ENCODE measurements at places on chromosomes 7 and 10.
A peak's percentile ranks its signal among the peaks of the same experiment; 100 is the strongest.

DNA sequence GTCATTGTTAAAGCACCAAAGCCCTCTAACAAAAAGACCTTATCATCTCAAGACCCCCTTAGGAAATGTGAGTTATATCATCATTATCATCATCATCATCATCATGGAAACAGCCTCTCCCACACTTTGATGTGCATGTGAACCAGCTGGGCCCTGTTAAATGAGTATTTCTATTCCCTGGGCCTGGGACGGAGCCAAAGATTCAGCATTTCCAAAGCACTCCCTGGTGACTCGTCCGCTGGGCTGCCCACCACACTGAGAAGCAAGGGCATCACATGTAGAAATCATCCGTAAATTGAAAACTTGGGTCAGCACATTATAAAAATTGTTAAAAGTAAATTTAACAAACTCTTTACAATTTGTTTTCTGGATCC is 88.6 kb downstream of the PTPRN2 start:
- no peak for DNase-seq

- peak; percentile 69 for DNase-seq
Observed at GRCh38 chr7:98562871-98563495, 54.1 kb upstream of the NPTX2 start.

GRCh38 chr7:52794621-52795020 is 240.8 kb upstream of the POM121L12 start:
- no peak for DNase-seq

DNA sequence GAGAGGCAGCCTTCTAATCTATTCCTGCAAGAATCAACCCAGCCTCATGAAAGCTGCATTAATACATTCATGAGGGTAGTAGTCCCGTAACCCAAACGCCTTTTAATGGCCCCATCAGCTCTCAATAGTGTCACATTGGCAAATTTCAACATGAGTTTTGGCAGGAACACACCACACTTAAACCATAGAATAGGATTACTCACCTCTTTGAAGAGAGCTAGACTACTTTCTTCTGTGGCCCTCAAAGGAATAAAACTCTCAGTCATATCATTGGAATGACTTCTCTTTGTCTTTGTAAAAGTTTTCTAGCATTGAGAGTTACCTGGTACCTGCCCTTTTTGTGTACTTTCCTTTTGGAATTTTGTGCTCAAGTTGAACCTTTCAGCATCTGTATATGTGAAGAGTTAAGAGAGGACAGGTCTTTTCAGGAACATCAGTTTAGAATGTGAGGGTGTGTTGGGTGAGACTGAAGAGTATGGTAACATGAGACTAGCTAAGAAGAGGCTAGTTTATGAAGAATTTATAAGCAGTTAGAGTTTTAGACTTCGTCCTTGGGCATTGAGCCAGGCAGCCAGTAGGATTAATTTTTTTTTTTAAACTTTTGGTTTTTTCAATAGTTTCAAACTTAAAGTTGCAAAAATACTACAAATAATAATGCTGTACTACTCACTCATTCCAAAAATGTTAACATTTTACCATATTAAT is 92.6 kb downstream of the MLLT10 start:
- DNase-seq: no peak

DNA sequence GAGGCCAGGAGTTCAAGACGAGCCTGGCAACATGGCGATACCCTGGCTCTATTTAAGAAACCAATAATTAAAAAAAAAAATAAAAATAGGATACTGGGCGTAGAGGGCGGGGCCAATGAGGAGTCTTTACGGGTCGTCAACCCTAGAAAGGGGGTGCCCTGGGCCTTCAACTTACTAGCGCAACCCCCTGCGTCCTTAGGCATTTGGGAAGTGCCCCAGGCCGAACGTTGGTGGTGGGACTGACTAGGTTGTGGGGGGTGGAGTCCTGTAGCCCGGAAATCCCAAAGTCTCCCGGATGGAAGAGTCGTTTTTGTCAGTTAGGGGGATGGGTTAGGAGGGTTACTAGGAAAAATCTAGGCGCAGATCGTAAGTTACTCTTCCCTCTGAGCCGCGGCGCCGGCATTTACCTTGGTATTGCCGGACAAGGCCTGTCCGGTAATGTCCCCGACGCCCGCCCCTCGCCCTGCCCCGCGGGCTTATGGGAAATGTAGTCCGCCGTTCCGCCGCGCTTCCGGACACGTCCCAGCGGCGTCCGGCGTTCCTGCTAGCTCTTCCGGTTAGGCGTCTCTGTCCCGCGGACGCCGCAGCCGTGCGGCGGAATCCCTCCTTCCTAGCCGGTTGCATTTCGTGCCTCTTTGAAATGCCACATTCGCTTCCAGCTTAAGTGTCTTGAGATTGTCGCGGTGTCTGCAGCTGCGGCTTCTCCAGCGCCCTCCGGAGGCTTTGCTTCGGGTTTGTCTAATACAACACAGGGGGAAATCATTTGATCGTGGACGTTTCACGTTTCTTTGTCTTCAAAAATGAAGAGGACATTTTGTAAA is 1.3 kb upstream of the ACBD5 start:
- peak; percentile 85 for DNase-seq

GRCh38 chr7:31825576-31825975 is 138.6 kb downstream of the PPP1R17 start:
- DNase-seq: no peak

DNA sequence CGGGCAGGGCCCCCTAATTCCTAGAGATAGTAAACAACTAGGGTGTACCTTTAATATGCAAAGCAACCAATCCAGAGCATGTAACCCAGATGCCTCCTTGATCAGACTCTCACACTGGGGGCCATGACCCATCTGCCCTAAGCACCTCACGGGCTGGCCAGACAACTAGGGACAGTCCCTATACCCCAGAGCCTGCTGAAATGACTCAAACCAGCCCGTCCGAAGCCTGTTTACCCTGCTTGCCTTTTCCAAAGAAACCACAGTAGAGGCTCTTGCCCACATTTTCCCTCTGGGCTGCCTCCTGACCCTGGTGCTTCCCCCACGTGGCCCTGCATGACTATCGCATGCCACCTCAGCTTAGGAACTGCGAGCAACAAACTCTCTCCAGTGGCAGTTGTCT is 46.2 kb downstream of the RGS10 start:
- no peak for DNase-seq

- DNase-seq: no peak
Observed at GRCh38 chr10:132546567-132547420, 9.2 kb downstream of the INPP5A start.

- peak; percentile 41 for DNase-seq
Observed at GRCh38 chr7:31633894-31634494, 53.0 kb upstream of the PPP1R17 start.

- no peak for DNase-seq
Observed at GRCh38 chr7:17462131-17462631, 163.7 kb downstream of the AHR start.

- DNase-seq: no peak
Observed at GRCh38 chr7:24898691-24899090, 81.3 kb downstream of the OSBPL3 start.

GRCh38 chr7:155371884-155372781 is 74.5 kb downstream of the INSIG1 start:
- DNase-seq: peak; percentile 68

GRCh38 chr10:110504111-110504735 is 6.5 kb downstream of the DUSP5 start:
- DNase-seq: no peak

- no peak for DNase-seq
Observed at GRCh38 chr7:30789334-30789711, 18.1 kb downstream of the MINDY4 start.

DNA sequence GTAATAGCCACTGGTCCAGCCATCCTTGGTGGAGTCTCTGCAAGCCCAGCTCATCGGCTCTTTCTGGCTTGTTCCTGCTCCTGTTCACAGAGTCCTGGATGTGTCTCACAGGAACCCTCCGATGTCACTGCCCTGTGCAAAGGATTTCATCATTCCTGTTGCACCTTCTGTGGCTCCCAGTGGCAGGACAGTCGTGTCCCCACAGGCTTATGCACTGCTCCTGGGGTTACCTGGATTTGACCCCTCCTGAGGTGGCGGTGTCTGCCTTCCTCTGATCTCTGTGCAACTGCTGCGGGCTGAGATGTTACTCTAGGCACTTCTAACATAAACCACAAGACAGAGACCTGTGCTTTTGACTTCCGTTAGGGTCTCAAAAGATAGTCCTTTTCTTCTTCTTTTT is 30.6 kb downstream of the APBB1IP start:
- DNase-seq: no peak

DNA sequence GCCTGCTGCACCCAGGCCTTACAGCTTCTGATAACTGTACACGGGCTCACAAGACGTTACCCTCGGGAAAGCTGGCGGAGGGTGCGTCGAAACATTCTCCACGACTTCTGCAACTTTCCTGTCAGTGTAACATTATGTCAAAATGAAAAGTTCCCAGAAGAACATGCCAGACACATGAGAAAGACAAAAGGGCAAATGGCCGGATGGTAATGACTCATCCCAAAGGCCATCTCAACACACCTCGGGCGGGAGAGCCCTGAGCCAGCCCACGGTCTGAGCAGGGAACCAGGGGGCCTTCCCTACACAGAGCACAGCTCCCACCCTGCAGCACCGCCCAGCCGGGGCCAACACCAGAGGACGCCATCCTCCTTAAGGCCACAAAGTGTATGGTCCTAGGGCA is 118.7 kb downstream of the MAD1L1 start:
- no peak for DNase-seq

DNA sequence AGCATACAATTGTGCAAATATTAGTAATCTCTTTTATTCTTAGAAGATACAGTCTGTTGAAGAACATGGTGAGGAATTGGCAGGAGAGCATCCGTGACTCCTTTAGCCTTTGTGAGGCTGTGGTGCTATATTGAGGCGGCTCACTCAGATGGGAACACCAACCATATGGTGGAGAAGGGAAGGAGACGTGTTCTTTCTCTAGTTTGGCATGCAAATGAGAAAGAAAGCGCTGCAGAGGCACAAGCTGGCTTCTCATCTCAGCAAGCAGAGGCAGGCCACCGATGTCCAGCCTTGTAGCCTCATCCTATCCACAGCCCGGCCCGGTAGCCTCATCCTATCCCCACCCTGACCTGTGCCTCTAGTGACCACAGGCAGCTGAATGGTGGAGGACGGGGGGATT is 288.3 kb downstream of the CAMK1D start:
- no peak for DNase-seq

- DNase-seq: no peak
Observed at GRCh38 chr10:98344589-98345038, 70.4 kb downstream of the PYROXD2 start.

DNA sequence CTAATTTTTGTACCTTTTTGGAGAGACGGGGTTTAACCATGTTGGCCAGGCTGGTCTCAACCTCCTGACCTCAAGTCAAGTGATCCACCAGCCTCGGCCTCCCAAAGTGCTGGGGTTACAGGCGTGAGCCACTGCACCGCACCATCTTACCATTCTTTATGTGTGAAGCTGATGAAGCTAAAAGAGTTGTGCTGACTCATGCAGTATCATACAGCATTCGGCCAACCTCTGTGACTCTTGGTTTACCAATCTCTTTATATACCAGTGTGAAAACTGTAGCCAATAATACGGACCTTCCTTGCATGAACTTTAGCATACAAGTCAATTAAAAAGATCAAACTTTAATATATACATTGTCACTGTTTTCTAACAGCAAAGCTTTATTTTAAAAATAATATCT is 878.2 kb upstream of the MBL2 start:
- DNase-seq: no peak

- DNase-seq: no peak
Observed at GRCh38 chr10:12549297-12549696, 199.9 kb downstream of the CAMK1D start.

DNA sequence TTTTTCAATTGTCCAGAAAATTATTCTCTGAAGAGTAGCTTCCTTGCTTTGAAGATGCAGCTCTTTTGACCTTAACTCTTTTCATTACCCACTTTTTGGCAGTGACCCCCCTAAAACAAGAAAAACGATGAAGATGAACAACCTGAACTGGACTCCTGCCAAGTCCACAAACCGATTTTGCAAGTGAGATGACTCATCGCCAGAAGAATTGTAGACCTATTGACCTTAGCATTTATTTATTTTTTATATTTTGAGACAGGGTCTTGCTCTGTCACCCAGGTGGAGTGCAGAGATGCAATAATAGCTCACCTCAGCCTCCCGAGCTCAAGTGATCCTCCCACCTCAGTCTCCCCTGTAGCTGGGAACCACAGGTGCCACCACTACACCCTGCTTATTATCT is 859.2 kb downstream of the GATA3 start:
- no peak for DNase-seq

DNA sequence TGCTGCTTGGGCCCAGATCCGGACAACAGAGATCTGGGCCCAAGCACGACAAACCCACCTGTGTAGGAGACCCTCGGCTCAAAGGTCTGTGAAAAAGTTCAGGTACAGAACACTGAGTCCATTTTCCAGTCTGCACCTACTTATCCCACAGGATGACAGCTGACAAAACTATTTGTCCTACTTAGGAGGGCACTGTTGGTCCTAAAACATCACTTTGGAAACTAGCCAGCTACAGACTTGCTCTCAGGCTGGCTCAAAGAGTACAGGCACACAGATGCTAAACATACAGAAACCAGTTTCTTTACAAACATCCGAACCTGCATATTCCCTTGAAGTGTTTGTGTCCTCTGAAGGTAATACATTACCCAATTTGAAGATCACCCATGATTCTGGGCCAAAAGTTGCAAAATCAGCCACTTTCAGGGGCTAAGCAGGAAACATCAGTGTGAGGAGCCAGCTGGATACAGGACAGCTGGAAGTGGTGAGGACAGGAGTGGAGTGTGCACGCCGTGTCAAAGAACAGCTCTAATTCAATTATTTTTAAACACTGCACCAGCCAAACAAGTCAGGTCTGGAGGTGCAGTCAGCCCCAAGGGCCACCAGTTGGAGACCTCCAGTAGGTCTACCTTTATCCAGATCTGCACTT is 88.5 kb downstream of the NOC3L start:
- no peak for DNase-seq

- DNase-seq: no peak
Observed at GRCh38 chr7:36191292-36191920, 38.4 kb downstream of the EEPD1 start.

- peak; percentile 65 for DNase-seq
Observed at GRCh38 chr10:69801434-69802315, at the start of gene COL13A1. TSS of gene COL13A1 (plus strand) at chr10:69801906. CDS start at chr10:69802424, 518 bp downstream.

GRCh38 chr7:76328389-76328788 is 25.9 kb downstream of the HSPB1 start:
- no peak for DNase-seq

- peak; percentile 79 for DNase-seq
Observed at GRCh38 chr10:128152741-128153580, 26.7 kb upstream of the MKI67 start.

DNA sequence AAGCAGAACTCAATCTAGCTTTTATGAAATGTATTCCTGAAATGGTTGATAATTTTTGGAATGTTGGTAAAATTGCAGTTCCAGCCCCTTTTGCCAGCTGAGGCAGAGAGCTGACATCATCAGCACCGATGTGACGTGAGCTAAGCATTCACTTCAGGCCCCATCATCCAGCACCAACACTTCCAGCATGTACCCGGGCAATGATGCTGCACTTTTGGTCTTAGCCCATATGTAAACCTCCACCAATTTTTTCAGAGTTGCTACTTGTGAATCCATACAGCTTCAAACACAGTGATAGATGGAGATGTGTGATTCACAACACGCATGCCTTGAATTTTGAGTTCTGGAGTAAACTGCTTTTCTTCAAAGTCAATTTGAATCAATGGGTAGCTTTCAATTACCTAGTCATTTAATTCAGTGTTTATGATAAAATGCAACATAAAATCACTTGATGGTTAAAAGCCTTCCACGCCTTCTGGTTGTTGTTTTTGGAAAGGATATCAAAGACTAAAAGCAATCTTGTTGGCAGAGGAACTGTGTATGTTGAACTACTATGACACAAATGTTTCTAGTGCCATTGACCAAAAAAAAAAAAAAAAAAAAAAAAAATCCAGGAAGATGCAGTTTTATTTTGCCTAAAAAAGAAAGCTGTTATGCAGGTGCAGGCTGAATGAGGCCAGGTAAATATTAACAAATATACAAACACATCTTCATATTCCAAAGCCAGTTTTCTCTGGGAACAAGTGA is 73.9 kb downstream of the NRP1 start:
- DNase-seq: peak; percentile 28

All from SK-N-SH (cell line).